ENCODE measurements at places on chromosomes 2 and 18.

- no peak for DNase-seq
These were observed 12.8 kb downstream of the TFPI start for GRCh38 chr2:187541086-187542085.

GRCh38 chr2:226799976-226800940, 638 bp upstream of the IRS1 start:
- DNase-seq: no peak

DNA sequence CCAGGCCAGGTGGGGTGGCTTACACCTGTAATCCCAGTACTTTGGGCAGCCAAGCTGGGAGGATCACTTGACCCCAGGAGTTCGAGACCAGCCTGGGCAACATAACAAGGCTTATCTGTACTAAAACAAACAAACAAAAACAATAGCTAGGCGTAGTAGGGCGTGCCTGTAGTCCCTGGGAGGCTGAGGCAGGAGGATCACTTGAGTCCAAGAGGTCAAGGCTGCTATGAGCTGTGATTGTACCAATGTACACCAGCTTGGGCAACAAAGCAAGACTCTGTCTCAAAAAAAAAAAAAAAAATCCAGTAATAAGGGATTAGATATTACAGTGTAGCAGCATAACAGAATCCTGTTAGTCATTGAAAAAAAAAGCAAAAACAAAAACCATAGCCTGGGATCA, 223.2 kb upstream of the FOSL2 start:
- DNase-seq: no peak

GRCh38 chr18:40250236-40250635, 1704.8 kb upstream of the PIK3C3 start:
- DNase-seq: no peak

- no peak for DNase-seq
These were observed 621.1 kb upstream of the FANCL start for GRCh38 chr2:58862244-58862643.

- no peak for DNase-seq
These were observed 67.4 kb downstream of the TNP1 start for GRCh38 chr2:216792222-216793021.

- no peak for DNase-seq
These were observed 99.5 kb downstream of the DTNA start for GRCh38 chr18:34809451-34810072.

DNA sequence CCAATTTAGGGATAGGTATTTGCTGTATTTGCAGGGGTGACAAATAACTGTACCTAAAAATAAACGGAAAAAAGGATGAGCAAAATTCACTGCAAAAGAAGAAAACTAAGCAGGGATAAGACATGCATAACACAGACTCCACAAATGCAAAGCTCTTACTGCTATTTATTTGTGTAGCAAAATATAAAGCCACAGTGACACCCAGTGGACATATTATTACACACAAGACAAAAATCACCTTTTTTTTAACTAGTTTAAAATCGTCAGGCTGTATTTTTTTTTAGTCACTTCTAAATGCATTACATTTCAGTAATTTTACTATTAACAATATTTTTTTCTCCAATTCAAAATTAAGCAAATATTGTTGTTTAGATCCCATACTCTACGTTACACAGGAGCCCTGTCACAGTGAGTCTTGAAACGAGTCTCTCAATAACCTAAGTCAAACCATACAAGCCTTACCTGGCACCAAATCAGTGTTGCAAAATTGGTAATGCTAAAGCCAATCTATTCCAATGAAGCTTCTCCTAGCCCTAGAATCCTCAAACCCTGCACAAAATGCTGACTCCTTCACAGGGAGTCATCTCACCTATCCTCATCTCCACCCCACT, 23.7 kb downstream of the METTL4 start:
- no peak for DNase-seq
